Body of pancreas (tissue), 4 donors: ENCODE measurements at places on chromosomes 12 and 14. TPM values are rescaled to one million over a fixed set of nuclear protein-coding genes. Genes with fewer than 3 reads are reported as not detected.

Gene SLC10A1
- total RNA-seq = not detected

Gene CACNA2D4
- total RNA-seq = 3.6 TPM

Gene ASB2
- 0.33 TPM for total RNA-seq

Gene DPF3
- total RNA-seq = 4.0 TPM

Gene COL2A1
- not detected for total RNA-seq

Gene FKBP4
- total RNA-seq = 29.8 TPM

DNA sequence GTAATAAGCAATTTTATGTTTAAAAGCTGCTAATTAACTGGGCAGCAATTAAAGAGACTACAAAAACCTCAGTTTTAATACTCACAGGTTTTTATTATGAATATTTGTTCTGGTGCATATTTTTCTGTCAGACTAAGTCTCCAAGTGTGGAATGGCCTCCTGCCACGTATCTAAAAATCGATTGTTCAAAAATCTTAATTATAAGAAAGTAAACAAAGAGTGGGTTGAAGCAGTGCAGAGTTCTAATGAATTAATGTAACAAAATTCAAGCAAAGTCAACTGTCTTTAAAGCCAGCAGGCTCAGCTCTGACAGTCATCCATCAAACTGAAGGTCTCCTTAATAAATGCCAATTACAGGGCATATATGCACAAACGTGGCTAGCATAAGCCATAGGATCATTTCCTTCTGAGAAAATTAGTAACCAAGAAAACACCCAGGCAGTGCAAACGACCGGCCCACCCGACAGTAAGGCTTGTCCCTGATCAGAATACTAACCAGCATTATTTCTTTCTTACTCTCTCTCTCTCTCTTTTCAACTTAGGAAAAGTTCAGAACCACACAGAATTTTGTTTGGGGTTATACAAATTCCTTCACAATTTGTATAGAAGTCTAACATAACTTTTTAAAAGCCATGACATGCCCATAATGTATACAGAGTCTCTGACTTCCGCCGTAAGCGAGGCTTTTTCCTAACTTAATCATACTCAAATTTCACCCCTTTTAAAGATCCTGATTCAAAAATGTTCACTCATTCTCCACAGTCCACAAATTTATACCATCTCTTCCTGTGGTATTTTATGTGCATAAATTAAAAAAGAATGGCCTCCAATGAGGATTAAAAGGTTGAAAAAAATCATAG is 83.8 kb downstream of the SLC25A21 start:
- H3K27me3 ChIP-seq = no peaks in the 10 kb centered on the region
- H3K36me3 ChIP-seq = no peaks in the 10 kb centered on the region
- H3K27ac ChIP-seq = no peak overlapping the region
- no peak for DNase-seq
- no peak overlapping the region for H3K4me3 ChIP-seq
- H3K4me1 ChIP-seq = peaks cover 6% of the 10 kb centered on the region

DNA sequence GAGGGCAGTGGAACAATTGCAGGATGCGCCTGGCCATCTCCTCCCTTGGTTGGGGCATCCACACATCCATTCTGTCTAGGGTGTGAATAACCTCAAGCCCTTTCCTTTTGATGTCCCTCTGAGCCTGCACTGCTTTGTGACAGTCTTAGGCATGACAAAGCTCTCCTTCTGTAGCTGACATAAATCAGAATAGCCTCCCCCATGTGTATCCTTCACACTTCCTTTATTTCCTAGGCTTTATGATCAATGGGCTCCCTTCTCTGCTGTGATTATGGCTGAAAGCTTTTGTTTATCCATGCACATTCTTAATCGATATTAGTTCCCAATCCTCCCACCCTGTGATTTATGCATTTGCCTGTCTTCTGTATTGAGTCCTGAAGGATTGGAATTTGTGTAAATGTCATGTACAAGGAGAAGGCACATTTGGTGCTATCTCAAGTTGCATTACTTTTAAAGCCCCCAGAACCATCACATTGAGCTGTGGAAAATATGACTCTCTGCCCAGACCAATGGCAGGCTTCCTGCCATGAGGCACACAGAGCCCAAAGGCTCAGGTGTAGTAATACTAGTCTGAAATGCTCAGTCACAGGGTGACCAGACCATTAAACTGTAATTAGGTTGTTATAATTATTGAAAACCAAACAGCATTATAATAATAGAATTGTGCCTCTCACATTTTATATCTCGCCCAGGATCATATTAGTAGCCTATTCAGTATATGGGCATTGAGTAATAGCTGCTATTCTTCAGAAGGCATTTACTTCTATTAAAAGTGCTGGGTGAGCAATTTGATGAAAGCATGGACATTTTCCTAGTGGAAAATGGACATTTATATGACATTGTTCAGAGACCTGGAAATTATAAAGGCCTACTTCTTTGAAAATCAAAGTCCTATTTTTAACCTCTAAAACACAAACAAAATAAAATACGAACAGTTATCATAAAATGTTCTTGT is 14.0 kb downstream of the EMP1 start:
- peaks cover 5% of the 10 kb centered on the region for H3K4me1 ChIP-seq
- H3K4me3 ChIP-seq = no peak overlapping the region
- no peak overlapping the region for H3K27ac ChIP-seq
- H3K27me3 ChIP-seq = no peaks in the 10 kb centered on the region

- no peaks in the 10 kb centered on the region for H3K27me3 ChIP-seq
- no peaks in the 10 kb centered on the region for H3K36me3 ChIP-seq
- no peaks in the 10 kb centered on the region for H3K4me1 ChIP-seq
- no peak overlapping the region for H3K27ac ChIP-seq
- H3K4me3 ChIP-seq = no peak overlapping the region
These were observed 35.3 kb downstream of the MSRB3 start for GRCh38 chr12:65313719-65314317.

DNA sequence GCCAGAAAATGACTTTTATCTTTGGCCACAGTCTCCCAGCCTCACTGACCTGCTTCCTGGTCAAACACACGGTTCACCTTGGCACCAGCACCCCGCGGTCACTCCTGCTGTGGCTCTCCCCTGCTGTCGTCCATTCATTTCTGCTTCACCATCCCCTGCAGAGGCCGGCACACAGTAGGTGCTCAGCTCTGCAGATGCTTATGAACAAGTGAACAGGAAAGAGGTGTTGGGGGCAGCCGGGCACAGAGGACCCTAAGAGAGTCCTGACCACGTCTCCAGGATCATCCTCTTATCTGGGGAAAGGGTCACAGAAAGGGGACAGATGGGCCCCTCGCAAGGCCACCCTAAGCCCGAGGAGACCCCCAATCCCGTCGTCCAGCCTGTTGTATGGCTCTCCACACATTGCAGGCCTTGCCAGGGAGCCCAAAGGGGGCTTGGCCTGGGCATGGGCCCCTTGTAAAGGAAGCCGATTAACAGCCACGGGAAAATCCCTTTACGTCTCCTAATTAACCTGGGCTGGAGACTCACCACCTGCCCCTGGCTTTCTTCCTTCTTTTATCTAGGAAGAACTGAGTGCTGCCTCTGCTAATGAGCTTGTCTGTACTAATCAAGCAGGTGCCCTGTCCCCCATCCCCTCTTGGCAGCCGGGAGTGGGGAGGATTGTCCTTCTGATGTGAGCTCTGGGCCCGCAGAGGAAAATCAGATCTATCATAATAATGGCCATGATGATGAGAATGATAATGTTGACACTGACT is 119.2 kb downstream of the AACS start:
- no peak for DNase-seq
- H3K27ac ChIP-seq = no peak overlapping the region
- H3K4me1 ChIP-seq = peaks cover 20% of the 10 kb centered on the region
- H3K36me3 ChIP-seq = no peaks in the 10 kb centered on the region
- H3K27me3 ChIP-seq = peaks cover 25% of the 10 kb centered on the region
- no peak overlapping the region for H3K4me3 ChIP-seq

DNA sequence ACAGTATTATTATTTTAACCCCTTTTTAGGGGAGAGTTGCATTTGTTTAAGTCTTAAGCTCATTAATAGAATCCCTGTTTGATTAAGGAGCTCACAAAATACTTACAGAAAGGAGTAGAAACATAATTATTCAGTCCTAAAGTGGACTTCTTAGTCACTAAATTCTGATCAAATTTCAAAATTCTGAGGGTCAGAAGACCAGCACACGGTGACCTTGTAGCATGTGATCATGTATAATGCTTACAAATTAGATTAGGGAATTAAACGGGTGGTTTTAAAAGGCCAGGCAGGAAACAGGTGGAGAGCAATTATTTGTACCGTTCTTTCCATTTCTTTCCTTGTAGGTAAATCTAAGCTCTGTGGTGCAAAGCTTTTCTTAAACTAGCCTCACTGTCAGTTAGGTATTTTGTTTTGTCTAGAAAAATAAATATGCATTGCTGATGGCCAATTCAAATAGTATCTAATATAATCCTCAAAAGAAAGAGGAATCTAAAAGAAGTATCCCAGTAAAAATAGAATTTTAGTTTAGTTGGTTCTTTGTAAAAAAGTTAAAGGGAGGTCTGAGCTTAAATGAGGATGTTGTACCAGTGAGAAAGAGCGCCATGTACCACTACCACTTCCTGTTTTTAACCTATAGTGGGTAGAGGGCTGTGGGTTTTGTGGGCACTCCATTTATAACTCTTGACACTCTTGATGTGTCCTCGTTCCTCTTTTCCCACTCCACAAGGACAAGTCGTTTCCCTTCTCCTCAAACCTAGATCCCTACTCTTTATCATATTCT is 51.1 kb downstream of the SLC38A1 start:
- no peak for DNase-seq
- no peaks in the 10 kb centered on the region for H3K27me3 ChIP-seq
- H3K36me3 ChIP-seq = no peaks in the 10 kb centered on the region

- H3K4me1 ChIP-seq = no peaks in the 10 kb centered on the region
- H3K27me3 ChIP-seq = no peaks in the 10 kb centered on the region
- H3K27ac ChIP-seq = no peak overlapping the region
- H3K36me3 ChIP-seq = no peaks in the 10 kb centered on the region
- no peak overlapping the region for H3K4me3 ChIP-seq
- no peak for DNase-seq
These were observed 171.0 kb downstream of the BTG1 start for GRCh38 chr12:91974541-91975085.

GRCh38 chr14:64195199-64195598 is 99.0 kb downstream of the ESR2 start:
- H3K27me3 ChIP-seq = no peaks in the 10 kb centered on the region
- H3K27ac ChIP-seq = peak overlapping the region; percentile 63
- no peak overlapping the region for H3K4me3 ChIP-seq
- DNase-seq = no peak
- H3K36me3 ChIP-seq = no peaks in the 10 kb centered on the region

GRCh38 chr14:62778852-62779251 is 266.4 kb downstream of the KCNH5 start:
- no peaks in the 10 kb centered on the region for H3K4me1 ChIP-seq
- no peaks in the 10 kb centered on the region for H3K27me3 ChIP-seq
- no peaks in the 10 kb centered on the region for H3K36me3 ChIP-seq
- no peak for DNase-seq
- H3K4me3 ChIP-seq = no peak overlapping the region
- no peak overlapping the region for H3K27ac ChIP-seq

DNA sequence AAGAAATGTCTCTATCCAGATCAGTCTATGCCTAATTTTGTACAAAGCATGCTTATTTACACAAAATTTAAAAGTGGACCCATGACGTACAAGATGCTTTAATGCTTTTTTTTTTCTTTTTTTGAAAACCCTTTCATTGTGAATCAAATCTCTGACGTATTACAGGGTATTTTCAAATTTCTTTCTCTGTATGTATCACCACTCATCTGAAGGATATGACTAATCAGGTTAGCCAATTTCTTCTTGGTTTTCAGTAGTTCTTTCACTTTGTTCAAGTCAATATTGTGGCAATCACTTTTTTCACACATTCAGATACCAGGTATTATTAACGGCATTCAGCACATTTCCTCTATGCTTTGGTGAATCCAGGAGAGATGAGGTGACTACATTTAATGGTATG is 685.3 kb downstream of the TRHDE start:
- H3K27ac ChIP-seq = no peak overlapping the region
- no peak overlapping the region for H3K4me3 ChIP-seq
- no peak for DNase-seq
- H3K27me3 ChIP-seq = no peaks in the 10 kb centered on the region

GRCh38 chr12:115660211-115660805 is 617.2 kb downstream of the MED13L start:
- no peak for DNase-seq
- H3K4me3 ChIP-seq = no peak overlapping the region
- H3K4me1 ChIP-seq = no peaks in the 10 kb centered on the region
- H3K27ac ChIP-seq = peak overlapping the region; percentile 20
- H3K36me3 ChIP-seq = no peaks in the 10 kb centered on the region
- H3K27me3 ChIP-seq = no peaks in the 10 kb centered on the region

GRCh38 chr12:6730169-6730568 is 6.3 kb downstream of the COPS7A start:
- H3K4me3 ChIP-seq = no peak overlapping the region
- peaks cover 26% of the 10 kb centered on the region for H3K36me3 ChIP-seq
- no peak overlapping the region for H3K27ac ChIP-seq

DNA sequence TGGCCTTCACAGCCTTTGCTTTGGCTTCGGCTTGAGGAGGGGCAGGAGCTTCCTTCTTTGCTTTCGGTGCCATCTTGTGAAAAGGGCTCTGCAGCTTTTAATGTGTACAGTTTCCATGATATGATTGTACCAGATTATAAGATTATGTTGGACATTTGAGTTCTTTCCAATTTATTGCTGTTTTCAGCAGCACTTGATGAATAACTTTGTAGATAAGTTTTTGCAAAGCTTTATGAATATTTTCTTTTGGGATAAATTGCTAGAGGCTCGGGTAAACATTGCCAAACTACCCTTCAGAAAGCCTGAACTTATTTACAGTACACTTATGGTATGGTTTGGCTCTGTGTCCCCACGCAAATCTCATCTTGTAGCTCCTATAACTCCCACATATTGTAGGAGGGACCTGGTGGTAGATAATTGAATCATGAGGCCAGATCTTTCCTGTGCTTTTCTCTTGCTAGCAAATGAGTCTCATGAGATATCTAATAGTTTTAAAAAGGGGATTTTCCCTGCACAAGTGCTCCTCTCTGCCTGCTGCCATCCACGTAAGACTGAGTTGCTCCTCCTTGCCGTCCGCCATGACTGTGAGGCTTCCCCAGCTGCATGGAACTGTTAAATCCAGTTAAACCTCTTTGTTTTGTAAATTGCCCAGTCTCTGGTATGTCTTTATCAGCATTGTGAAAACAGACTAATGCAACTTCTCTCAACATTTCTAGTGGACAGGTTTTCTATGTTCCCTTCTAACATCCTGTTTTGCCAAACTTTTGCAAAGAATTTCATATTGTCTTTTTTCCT is 70.4 kb downstream of the RCOR1 start:
- H3K4me3 ChIP-seq = no peak overlapping the region
- H3K27me3 ChIP-seq = no peaks in the 10 kb centered on the region
- no peak overlapping the region for H3K27ac ChIP-seq

DNA sequence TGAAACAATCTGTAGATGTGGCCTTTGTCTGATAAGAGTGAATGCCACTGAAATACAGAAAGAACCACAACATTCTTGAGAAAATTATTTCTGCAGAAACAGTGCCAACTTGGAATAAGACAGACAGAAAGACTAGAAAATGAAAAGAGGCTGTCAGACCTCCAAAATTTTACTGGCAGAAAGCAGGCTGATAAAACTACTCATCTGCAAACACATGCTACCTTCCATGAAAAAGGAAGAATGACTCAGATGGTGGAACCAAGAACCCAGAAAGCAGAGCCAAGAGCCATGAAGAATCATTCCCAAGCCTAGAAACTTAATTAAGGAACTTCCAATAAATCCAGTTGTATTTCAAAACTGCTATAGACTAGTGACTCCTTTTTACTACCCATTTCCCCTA is 31.9 kb upstream of the OSBPL8 start:
- no peaks in the 10 kb centered on the region for H3K4me1 ChIP-seq
- no peaks in the 10 kb centered on the region for H3K36me3 ChIP-seq
- H3K27ac ChIP-seq = no peak overlapping the region
- H3K27me3 ChIP-seq = no peaks in the 10 kb centered on the region

- no peaks in the 10 kb centered on the region for H3K36me3 ChIP-seq
- H3K27me3 ChIP-seq = no peaks in the 10 kb centered on the region
- no peak overlapping the region for H3K4me3 ChIP-seq
- no peak for DNase-seq
- no peak overlapping the region for H3K27ac ChIP-seq
These were observed 156.0 kb downstream of the PHETA1 start for GRCh38 chr12:111212814-111213456.
